ENCODE measurements at places on chromosomes 7 and 10.

- DNase-seq, result no peak
These were observed 8.8 kb upstream of the SLC13A4 start for GRCh38 chr7:135736586-135737305.

GRCh38 chr7:143456992-143457793 lies 13.9 kb downstream of the TAS2R60 start:
- DNase-seq, result no peak

- no peak for DNase-seq
These were observed 7.0 kb upstream of the PANK1 start for GRCh38 chr10:89651916-89652573.

DNA sequence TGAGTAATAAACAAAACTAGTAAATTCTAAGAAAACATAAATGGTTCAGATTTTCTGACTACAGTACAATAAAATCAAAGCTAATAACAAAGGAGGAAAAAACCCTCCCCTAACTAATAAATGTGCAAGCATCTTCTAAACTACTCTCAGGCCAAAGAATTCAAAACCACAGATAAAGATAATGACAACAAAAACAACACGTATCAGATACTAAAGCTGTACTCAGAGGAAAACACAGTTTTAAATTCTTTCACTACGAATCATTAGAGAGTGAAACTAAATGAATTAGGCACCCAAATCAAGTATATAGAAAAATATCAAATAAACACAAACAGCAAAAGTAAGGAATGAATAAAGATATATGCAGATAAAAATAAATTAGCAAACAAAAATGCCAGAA lies 200.9 kb downstream of the TEX36 start:
- no peak for DNase-seq

DNA sequence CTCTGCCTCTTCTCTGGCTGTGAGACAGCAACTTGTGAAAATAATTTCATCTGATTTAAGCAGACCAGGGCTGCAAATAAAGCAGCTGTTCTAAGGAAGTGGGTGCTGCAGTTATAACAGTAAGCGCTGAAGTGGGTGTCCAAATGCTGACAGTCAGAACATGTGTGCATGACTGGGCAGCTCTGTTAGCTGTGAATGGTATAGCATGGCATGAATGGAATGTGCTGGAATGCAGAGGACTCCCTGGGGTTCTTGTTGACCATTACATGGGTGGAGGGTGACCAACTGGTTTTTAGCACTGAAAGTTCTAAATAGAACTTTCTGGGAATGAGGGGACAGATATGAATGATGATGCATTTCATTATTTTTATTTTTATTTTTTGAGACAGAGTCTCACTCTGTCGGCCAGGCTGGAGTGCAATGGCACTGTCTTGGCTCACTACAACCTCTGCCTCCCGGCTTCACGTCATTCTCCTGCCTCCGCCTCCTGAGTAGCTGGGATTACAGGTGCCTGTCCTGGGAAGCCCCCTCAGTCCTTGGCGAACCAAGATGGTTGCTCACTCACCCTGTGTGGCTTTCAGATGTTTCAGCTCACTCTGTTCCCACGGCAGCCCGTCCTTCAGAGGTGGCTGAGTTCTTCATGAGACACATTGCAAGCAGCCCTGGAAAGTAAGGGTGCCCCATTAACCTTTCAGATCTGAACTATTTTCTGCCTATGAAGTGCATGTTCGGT lies 319.8 kb upstream of the PHYHIPL start:
- no peak for DNase-seq
